ENCODE measurements at places on chromosomes 7 and 10.
A peak's percentile ranks its signal among the peaks of the same experiment; 100 is the strongest.

- DNase-seq: peak; percentile 45
Observed at GRCh38 chr10:9331583-9332008, 1277.1 kb downstream of the GATA3 start.

- no peak for DNase-seq
Observed at GRCh38 chr7:94049615-94050014, 45.5 kb upstream of the BET1 start.

GRCh38 chr7:133369130-133369529 lies 116.3 kb downstream of the EXOC4 start:
- DNase-seq: no peak

GRCh38 chr7:102890292-102890970 lies 22.4 kb upstream of the LRRC17 start:
- peak; percentile 50 for DNase-seq

GRCh38 chr7:131072505-131073091 lies 255.1 kb upstream of the MKLN1 start:
- DNase-seq: peak; percentile 23

DNA sequence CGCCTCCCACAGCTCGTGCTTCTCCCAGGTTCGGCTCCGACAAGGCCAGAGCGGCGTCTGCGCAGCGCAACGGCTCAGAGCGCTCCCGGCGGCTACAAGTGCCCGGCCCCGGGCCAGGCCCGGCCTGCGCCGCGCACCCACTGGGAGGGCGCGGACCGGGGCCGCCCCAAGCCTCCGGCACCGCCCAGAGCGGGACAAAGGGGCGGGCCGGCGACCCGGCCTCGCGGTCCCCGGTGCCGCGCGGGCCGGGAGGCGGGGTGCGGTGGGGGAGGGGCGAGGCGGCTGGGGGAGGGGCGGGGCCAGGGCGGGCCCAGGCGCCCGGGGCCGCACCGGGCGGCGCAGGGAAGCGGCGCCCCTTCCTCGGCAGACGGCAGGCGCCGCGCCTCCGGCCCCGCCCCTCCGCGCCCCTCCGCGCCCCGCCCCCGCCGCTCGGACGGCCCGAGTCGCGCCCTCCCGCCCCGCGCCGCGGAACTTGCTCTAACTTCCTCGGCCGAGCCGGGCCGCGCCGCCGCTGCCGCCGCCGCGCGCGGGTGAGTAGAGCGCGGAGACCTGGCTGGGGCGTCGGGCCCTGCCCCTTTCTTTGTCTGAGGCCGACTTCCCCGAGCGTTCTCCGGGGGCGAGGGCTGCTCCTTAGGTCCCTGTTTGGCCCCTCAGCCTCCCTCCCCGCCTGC lies at the start of gene TSPAN14:
TSPAN14 (plus strand) TSS at position 469 of the 671 bp plus-strand sequence. CDS start 34,924 bp downstream, outside the sequence.
- DNase-seq: peak; percentile 84

GRCh38 chr7:70565721-70566370 lies 566.1 kb upstream of the GALNT17 start:
- DNase-seq: no peak

DNA sequence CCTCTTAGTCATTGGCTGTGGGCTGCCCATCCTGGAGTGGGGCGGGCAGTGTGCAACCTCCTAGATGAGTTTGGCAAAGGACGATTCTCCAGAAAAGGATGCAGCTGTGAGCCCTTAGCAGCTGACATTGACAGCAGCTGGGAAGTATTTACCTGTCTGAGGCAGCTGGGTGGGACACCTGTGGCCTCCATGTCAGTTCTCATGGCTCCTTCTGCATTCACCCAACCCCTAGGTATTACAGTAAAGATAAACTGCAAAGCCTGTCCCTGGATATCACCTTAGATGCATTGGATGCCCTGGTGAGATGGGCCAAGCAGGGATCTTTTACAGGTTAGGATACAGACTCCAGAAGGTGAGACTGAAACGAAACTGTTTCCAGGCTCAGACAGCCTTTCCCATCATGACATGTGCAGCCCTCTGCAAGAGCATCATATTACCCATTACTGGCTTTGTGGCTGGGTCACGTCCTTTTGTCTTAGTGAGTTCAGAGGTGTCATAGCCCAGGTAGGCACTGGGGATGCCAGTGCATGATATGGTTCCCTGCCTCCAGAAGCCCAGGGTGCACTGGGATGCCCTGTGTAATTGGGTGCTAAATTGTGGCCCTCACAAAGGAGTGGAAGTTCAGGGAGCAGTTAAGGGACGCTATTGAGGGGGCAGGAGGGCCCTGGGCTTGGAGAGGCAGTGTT lies 28.9 kb downstream of the MINDY4 start:
- no peak for DNase-seq

DNA sequence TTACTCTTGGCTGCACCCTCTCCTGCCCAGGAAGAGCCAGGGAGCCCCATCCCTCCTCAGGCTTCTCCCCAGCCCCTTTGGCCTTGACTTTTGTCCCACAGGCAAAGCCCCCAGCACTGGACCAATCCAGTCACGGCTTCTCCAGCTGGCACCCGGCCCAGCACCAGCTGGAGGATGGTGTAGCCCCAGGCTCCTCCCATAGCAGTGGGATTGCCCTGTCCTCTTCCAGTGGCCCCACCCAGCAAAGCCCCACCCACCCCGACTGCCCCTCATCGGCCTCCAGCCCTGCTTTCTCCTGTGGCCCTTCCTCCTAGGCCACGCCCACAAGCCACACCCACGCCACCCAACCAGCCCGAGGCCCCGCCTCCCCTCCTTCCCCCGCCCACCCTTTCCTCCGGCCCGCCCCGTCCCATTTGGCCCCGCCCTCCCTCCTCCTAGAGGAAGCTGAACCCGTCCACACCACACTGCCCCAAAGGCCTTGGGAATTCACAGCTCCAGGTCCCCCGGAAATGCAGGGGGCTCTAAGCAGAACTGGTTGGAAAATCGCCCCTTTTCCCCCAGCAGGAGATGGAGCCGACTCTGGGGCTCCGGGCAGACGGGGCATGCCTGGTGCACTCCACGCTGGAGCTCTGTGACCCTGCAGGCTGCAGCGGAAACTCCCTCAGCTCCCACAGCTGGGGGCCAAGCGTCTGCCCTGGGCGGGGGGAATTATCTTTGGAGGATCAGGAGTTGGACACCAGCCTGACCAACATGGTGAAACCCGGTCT lies 25.2 kb downstream of the GET4 start:
- DNase-seq: peak; percentile 85

DNA sequence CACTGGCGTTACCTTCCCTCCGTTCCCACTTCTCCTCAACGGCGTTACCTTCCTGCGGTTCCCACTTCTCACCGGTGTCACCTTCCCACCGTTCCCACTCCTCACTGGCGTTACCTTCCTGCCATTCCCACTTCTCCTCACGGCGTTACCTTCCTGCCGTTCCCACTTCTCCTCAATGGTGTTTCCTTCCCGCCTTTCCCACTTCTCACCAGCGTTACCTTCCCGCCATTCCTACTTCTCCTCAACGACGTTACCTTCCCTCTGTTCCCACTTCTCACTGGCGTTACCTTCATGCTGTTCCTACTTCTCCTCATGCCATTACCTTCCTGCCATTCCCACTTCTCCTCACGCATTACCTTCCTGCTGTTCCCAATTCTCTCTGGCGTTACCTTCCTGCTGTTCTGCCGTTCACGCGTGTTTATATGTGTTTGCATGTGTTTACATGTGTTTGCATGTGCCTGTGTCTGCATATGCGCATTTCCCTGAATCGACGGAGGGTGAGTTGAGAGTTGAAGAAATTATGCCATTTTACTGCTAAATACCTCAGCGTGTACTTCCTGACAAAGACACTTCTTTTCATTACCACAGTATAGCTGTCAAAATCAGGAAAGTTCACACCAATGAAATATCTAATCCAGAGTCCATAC lies 23.2 kb upstream of the CFAP46 start:
- no peak for DNase-seq

DNA sequence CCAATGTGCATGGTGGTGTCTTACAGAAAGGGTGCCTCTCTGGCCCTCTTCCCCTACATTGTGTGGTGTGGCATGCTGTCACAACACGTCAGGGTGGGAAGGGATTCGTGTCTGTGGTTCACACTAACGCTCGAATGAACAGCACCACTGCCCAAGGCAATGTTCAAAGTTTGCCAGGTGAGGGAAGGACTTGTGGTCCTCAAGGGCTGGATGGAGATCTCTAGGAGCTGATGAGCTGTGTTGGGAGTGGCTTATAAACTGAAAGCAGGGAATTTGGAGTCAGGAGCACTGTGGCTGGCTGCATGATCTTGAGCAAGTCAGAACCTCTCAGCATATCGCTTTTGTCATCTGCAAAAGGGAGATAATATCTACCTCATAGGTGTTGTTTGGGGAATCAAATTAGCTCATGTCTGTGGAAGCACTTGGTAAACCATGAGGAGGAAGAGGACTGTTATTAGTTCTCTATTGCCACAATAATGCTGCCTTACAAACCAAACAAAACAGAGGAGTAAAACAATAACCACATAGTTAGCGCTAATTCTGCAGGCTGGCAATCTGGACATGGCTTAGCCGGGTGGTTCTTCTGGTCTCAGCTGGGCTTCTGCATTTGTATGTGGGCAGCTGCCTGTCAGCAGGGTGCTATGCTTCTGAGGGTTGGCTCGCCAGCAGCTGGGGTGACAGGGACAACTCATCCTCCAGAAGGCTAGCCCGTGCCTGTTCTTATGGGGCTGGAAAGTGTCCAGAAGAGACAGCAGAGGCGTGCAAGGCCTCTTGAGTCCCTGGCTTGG lies 22.9 kb upstream of the C10orf105 start:
- no peak for DNase-seq

GRCh38 chr7:123735539-123735938 lies 13.3 kb downstream of the WASL start:
- no peak for DNase-seq
